ENCODE measurements at places on chromosomes 1 and 21. TPM values are rescaled to one million over a fixed set of nuclear protein-coding genes. Genes with fewer than 3 reads are reported as not detected.

Gene PROK1
- not detected for total RNA-seq

Gene IL12RB2
- 28.6 TPM for total RNA-seq

Gene CCDC181
- not detected for total RNA-seq

Gene SPRR1B
- not detected for total RNA-seq

Gene ARHGEF19
- total RNA-seq, result 2.6 TPM

Gene TSPAN1
- total RNA-seq, result not detected

Gene FAAH
- total RNA-seq, result 2.1 TPM

Gene TNFSF18
- total RNA-seq, result not detected
